ENCODE measurements at places on chromosomes 5 and 9. TPM values are rescaled to one million over a fixed set of nuclear protein-coding genes. Genes with fewer than 3 reads are reported as not detected.

The PTGER4 gene
- 6.0 TPM for total RNA-seq

The PCDHB9 gene
- total RNA-seq, result 2.5 TPM

The ANGPTL2 gene
- 51.8 TPM for total RNA-seq

The NUTM2G gene
- total RNA-seq, result not detected

The PCDHA2 gene
- total RNA-seq, result not detected

The OR1Q1 gene
- not detected for total RNA-seq

The LHX6 gene
- total RNA-seq, result 11.3 TPM

The DMRT3 gene
- not detected for total RNA-seq

The MELK gene
- 0.10 TPM for total RNA-seq

The FOXD4L5 gene
- 0.10 TPM for total RNA-seq

The IL3 gene
- not detected for total RNA-seq

The HAVCR2 gene
- total RNA-seq, result 11.4 TPM

The TLX3 gene
- not detected for total RNA-seq

Data from left cardiac atrium (tissue), 4 donors.